ENCODE measurements at places on chromosomes 16 and 17.

DNA sequence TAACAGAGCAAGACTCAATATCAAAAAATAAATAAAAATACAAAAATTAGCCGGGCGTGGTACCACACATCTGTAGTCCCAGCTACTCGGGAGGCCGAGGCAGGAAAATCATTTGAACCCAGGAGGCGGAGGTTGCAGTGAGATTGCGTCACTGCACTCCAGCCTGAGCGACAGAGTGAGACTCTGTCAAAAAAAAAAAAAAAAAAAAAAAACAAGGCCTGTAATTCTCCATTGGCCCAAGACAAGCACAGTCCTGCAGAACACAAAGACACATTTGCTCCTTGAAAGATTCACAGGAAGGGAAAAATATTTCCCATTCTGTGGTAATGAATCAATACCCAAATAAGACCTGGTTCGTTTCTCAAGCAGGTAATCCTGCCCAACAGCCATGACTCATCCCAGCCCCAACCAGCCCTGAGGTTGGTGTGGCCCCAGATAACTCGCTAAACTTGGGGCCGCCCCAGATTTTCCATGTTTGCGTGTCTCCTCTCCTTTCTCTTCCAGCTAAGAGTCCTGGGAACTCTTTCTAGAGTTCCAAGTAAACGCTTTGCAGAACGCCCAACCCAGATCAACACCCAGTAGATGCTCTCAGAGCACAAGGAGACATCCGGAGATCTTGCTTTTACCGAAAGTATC lies 40.3 kb upstream of the SNN start:
- DNase-seq: no peak

DNA sequence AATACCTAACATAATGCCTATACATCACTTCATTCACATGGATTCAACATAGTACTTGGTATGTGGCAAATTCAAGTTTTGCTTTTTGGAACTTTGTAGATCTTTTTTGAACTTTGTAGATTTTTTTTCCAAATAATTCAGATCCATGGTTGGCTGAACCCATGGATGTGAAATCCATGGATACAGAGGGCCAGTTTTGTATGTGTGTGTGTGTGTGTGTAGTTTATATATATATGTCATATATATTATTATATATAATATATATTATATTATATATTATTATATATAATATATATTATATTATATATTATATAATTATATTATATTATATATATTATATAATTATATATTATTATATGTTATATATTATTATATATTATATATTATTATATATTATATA lies 28.4 kb downstream of the CLUAP1 start:
- no peak for DNase-seq

GRCh38 chr17:57207396-57207795 lies 48.9 kb upstream of the MSI2 start:
- no peak for DNase-seq

DNA sequence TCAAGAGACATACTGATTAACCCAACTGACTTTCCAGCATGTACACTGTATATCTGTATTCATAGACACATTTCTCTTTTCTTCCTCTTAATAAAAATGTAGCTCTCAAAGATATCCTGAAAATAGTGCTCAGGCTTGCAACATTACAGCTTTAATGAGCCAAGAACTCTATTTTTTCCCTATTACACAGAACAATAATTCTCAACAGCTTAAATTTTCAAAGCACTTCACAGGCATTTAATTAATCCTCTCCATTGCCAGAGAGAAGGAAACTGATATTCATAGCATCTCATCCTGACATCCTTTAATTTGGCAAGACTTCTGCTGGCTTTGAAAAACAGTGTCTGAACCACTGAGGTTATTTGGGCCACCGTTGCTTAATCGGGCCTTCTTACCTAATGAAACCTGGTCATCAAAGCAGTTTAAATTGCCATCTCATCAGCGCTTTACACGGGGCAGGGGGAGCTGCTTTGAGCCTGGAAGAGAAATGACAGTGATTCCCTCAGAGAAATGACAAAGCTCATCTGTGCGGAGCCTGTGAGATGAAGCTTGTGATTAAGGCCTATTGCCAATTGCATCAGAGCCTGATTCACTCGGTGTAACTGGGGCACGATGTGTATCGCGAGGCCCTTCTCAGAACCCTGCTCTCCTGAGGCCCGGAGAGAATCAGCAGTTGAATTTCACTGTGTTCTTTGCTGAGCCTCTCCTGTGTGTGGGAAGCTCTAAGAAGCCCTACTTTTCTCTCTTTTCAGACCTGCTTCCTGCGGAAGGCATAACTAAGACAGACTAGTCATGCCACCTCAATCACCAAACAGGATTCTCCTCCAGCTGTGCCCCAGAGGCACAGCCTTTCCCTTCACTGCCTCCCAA lies 8.5 kb upstream of the SIAH1 start:
- DNase-seq: no peak

- DNase-seq: no peak
Observed at GRCh38 chr17:61565213-61565612, 25.8 kb downstream of the NACA2 start.

- DNase-seq: no peak
Observed at GRCh38 chr17:8580952-8581658, 49.4 kb downstream of the MYH10 start.

- DNase-seq: no peak
Observed at GRCh38 chr16:17076818-17077498, 393.8 kb downstream of the XYLT1 start.

DNA sequence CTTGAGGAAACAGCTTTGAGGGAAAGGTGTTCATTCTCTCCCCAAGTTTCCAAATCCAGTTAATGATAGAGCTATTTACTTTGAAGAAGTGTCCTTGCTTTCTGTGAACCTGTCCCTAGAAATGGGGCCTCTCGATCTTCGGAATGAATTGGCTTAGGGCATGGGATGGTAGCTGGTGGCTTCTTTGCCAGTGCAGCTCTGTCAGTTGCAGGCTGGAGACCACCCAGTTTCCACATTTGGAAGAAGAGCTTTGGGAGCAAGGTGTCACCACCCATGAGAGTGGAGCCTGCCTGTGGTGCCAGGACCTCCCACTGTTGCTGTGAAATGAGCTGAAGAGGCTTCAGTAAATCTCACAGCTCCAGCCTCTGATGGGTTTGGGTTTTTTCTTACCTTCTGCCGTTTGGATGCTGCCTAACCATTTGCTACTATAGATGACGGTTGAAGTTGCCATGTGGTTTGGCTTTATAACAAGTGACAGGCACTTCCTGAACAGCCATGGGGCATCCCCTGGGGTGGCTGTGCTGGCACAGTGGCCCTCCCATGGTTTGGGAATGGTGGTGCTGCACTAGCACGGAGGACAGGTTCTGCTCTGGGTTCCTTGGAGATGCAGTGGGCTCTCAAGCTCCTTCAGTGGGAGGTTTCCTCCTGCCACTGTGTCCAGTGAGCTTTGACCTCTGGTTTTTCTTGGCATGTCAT lies 19.5 kb upstream of the SLC5A10 start:
- DNase-seq: no peak

- no peak for DNase-seq
Observed at GRCh38 chr16:2038382-2039231, 9.0 kb downstream of the NTHL1 start.

GRCh38 chr17:61048376-61049106 lies 351.1 kb upstream of the TBX2 start:
- DNase-seq: no peak

GRCh38 chr17:44522883-44523671 lies 19.9 kb upstream of the GPATCH8 start:
- peak; percentile 40 for DNase-seq

DNA sequence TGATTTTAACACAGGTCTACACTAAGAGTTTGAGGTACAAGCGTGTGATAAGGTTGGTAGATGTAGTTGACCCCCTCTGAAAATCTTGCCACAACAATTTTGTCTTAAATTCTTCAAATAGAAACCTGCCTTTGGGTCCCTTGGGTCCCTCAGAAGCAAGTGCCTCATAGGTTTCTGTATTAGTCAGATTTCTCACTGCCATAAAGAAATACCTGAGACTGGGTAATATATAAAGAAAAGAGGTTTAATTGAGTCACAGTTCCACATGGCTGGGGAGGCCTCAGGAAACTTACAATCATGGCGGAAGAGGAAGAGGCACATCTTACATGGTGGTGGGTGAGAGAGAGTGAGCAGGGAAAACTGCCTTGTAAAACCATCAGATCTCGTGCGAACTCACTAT lies 301.2 kb downstream of the MAP2K6 start:
- DNase-seq: no peak

DNA sequence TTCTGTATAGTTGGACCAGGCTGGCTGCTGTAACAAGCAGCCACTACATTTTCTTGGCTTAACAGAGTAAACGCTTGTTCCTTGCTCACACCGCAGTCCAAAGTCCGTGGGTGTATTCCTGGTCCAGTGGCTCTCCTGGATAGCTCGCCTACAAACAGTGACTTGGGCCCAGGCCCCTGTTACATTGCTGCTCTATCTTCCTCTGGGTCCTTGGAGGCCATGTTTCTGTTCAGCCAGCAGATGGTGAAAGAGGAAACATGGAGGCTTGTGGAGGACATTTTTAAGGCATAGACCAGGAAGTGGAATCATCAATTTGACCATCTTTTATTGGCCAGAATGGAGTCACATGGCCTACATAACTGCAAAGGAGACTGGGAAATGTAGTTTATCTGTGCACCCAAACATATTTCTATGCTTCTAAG lies 55.1 kb downstream of the ATP2C2 start:
- no peak for DNase-seq
